ENCODE measurements at places on chromosomes 3 and 15.

DNA sequence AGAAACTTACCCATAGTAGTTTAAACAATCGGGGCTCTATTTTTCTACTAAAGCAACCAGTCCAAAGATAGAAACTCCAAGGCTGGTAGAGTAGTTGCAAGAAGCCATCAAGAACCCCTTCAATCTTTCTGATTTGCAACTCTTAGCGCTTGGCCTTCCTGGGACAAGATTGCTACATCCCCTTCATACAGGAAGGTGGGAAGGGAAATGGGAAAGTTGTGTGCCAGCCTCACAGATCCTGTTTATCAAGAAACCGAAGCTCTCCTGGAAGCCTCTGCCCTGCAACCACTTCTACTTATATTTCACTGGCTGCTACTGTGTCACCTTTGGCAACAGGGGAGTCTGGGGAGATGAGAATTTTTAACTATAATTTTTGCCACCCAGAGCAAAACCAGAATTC is 46.2 kb downstream of the OSBPL10 start:
- H3K36me3 ChIP-seq = no peaks in the 10 kb centered on the region
- DNase-seq = no peak
- H3K27me3 ChIP-seq = no peaks in the 10 kb centered on the region
- no peak overlapping the region for H3K27ac ChIP-seq
- H3K4me3 ChIP-seq = no peak overlapping the region

DNA sequence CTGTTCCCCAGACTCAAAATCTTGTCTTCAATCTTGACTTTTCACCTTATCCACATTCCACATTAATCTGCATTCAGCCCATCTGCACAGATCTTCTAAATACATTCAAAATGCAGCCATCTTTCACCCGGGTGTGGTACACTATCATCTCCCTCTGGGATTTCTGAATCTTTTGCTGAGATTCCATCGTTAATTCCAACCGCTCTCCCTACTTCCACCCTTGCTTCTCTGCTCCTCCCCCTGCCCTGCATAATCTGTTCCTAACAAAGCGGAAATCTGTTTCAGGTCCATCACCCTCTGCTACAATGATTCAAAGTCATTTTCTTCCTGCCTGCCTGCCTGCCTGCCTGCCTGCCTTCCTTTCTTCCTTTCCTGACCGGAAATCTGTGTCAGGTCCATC is 7.9 kb upstream of the GOLGA8B start:
- no peak overlapping the region for H3K27ac ChIP-seq
- H3K36me3 ChIP-seq = no peaks in the 10 kb centered on the region
- no peak overlapping the region for H3K4me3 ChIP-seq
- no peak for DNase-seq

DNA sequence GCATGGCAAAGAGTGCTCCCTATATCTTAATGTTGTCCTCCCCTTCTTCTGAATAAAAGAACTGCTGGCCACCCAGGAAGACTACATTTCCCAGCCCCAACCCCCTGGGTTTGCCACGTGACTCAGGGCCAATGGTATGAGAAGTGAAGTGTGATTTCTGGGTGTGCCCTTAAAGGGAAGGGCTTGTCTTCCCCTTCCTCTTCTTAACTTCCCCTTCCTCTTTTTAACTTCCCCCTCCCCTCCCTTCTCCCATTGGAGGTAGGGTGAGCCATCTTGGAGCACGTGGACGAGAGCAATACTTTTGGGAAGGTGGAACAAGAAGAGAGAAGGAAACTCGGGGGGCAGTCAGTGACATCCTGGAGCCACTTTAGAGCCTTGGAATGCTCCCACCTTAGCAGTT is 6.8 kb upstream of the KBTBD12 start:
- H3K27ac ChIP-seq = no peak overlapping the region
- H3K4me3 ChIP-seq = no peak overlapping the region
- no peak for DNase-seq
- H3K36me3 ChIP-seq = no peaks in the 10 kb centered on the region
- peaks cover 14% of the 10 kb centered on the region for H3K27me3 ChIP-seq

DNA sequence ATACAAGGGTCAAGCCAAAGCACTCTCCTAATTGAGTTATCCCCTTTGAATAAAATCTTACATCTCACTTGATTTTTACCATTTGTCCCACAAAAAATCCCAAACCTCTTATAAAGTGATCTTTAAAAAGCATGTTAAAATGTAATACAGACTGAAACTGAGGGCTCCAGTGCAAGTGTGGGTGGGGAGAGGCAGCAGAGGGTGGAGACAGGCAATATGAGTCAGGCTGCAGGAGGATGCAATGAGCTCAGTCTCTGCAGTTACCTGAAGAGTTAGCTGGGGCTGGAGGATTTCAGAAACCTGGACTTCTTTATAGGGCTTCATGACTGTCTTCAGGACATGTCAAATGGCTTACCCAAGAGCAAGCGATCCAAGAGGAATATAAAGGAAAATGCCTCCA is 14.2 kb upstream of the COLQ start:
- H3K36me3 ChIP-seq = no peaks in the 10 kb centered on the region
- no peaks in the 10 kb centered on the region for H3K4me1 ChIP-seq
- H3K4me3 ChIP-seq = no peak overlapping the region
- no peak overlapping the region for H3K27ac ChIP-seq
- no peaks in the 10 kb centered on the region for H3K27me3 ChIP-seq

DNA sequence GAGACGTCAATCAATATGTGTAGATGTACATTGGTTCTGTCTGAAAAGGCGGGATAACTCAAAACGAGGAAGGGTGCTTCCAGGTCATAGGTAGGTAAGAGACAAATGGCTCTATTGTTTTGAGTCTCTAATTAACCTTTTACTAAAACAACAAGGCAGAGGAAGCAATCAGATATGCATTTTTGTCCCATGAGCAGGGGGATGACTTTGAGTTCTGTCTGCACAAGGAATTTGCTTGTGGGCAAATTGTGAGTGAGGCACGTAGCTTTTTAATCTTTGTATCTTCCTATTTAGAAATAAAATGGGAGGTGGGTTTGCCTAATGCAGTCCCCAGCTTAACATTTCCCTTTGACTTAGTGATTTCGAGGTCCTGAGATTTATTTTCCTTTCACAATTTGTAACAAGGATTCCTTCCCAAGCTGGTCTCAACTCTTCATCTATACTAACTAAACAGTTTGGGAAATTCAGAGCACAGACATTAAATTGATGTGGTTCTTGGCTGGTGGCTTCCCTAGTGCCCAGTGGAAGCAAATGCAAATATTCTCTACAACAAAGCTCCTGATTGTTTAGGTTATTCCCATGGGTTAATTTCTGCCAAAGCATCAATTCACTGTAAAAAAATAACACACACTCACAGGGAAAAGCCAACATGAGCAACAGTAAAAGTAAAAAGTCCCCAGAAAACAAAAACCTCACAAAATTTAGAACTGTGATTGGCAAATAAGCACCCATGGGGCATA is 738.8 kb upstream of the SGO1 start:
- H3K4me1 ChIP-seq = no peaks in the 10 kb centered on the region
- H3K4me3 ChIP-seq = no peak overlapping the region
- no peak overlapping the region for H3K27ac ChIP-seq
- no peak for DNase-seq
- no peaks in the 10 kb centered on the region for H3K36me3 ChIP-seq

GRCh38 chr3:122314228-122314876 is 10.7 kb upstream of the CSTA start:
- H3K27ac ChIP-seq = no peak overlapping the region
- H3K36me3 ChIP-seq = no peaks in the 10 kb centered on the region
- H3K4me1 ChIP-seq = no peaks in the 10 kb centered on the region
- no peak overlapping the region for H3K4me3 ChIP-seq
- no peak for DNase-seq
- peaks cover 78% of the 10 kb centered on the region for H3K27me3 ChIP-seq

- H3K4me3 ChIP-seq = no peak overlapping the region
- H3K27me3 ChIP-seq = no peaks in the 10 kb centered on the region
- H3K4me1 ChIP-seq = no peaks in the 10 kb centered on the region
- no peaks in the 10 kb centered on the region for H3K36me3 ChIP-seq
- DNase-seq = peak; percentile 74
Measured at GRCh38 chr15:63369296-63369695, 12.3 kb downstream of the CA12 start.

GRCh38 chr15:93897377-93897776 is 334.0 kb upstream of the MCTP2 start:
- no peak overlapping the region for H3K27ac ChIP-seq
- no peaks in the 10 kb centered on the region for H3K36me3 ChIP-seq
- no peak for DNase-seq
- H3K4me1 ChIP-seq = no peaks in the 10 kb centered on the region

DNA sequence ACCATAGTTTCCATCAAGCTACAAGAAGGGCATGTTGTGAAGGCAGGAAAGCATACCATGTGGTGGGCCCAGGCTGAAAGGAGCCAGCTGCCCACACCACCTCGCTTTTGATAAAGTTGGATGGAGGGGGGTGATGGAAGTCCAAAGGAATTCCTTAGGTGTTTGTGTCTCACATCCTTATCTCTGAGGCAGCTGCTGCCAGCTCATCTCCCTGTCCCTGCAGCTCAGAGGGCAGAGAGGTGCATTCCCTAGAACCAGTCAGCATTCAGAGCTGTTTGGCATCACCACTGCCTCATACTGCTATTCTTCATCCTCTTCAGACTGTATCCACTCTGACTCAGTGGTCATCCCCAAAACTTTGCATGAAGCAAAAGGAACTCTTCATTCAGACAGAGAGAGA is 141.5 kb upstream of the BFSP2 start:
- H3K4me1 ChIP-seq = peaks cover 5% of the 10 kb centered on the region
- no peak overlapping the region for H3K4me3 ChIP-seq
- H3K36me3 ChIP-seq = no peaks in the 10 kb centered on the region
- no peaks in the 10 kb centered on the region for H3K27me3 ChIP-seq

DNA sequence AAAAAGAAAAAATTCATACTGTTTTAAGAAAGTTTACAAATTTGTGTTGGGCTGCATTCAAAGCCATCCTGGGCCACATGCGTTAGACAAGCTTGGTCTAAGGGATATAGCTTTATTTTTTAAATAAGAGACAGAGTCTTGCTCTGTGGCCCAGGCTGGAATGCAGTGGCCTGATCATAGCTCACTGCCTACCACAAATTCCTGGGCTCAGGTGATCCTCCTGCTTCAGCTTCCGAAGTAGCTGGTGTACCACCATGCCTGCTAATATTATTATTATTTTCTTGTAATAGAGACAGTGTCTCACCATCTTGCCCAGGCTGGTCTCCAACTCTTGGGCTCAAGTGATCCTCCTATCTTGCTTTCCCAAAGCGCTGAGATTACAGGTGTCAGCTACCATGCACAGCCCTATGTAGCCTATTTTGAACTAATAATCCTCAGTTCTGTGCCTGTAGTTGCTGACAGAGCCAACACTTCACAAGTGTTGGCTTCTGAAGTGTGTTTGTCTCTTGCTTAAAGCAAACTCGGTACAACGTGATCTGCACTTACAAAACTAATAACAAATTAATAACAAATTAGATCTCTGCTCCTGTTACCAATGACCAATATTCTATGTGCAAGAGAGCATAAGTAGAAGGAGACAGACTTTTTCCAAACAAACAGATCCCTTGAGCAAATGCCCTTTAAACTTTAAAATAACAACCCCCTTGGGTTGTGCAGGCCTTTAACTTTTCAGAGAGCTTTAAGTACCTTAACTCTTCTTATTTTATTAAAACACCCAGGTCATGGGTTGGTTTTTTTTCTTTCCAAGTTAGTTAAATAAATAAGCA is 135.2 kb downstream of the VGLL4 start:
- peak overlapping the region; percentile 21 for H3K27ac ChIP-seq
- peaks cover 12% of the 10 kb centered on the region for H3K4me1 ChIP-seq
- no peaks in the 10 kb centered on the region for H3K36me3 ChIP-seq
- H3K4me3 ChIP-seq = peak overlapping the region; percentile 64
- no peaks in the 10 kb centered on the region for H3K27me3 ChIP-seq
- DNase-seq = no peak

DNA sequence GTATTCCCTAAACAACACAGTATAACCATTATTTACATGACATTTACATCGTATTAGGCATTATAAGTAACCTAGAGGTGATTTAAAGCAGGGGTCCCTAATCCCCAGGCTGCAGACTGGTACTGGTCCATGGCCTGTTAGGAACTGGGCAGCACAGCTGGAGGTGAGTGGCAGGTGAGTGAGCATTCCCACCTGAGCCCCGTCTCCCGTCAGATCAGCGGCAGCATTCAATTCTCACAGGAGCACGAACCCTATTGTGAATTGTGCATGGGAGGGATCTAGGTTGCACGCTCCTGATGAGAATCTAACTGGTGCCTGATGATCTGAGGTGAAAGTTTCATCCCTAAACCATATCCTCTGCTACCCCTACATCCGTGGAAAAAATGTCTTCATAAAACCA is 138.2 kb downstream of the ATP10A start:
- H3K27me3 ChIP-seq = no peaks in the 10 kb centered on the region
- no peaks in the 10 kb centered on the region for H3K36me3 ChIP-seq
- DNase-seq = peak; percentile 12
- H3K4me1 ChIP-seq = no peaks in the 10 kb centered on the region
- no peak overlapping the region for H3K4me3 ChIP-seq
- no peak overlapping the region for H3K27ac ChIP-seq

- peak; percentile 90 for DNase-seq
- peak within 1 kb of the TSS; percentile 98 for H3K4me3 ChIP-seq
- no peaks in the 10 kb centered on the region for H3K27me3 ChIP-seq
- no peaks in the 10 kb centered on the region for H3K36me3 ChIP-seq
Measured at GRCh38 chr15:67542420-67543347, at the start of gene MAP2K5. Gene MAP2K5 (plus strand): TSS chr15:67542703. CDS start chr15:67543336, 633 bp downstream.

GRCh38 chr15:44656298-44656697 is 7.2 kb downstream of the SPG11 start:
- H3K4me3 ChIP-seq = no peak overlapping the region
- H3K36me3 ChIP-seq = peaks cover 75% of the 10 kb centered on the region
- H3K27ac ChIP-seq = no peak overlapping the region
- H3K4me1 ChIP-seq = no peaks in the 10 kb centered on the region

DNA sequence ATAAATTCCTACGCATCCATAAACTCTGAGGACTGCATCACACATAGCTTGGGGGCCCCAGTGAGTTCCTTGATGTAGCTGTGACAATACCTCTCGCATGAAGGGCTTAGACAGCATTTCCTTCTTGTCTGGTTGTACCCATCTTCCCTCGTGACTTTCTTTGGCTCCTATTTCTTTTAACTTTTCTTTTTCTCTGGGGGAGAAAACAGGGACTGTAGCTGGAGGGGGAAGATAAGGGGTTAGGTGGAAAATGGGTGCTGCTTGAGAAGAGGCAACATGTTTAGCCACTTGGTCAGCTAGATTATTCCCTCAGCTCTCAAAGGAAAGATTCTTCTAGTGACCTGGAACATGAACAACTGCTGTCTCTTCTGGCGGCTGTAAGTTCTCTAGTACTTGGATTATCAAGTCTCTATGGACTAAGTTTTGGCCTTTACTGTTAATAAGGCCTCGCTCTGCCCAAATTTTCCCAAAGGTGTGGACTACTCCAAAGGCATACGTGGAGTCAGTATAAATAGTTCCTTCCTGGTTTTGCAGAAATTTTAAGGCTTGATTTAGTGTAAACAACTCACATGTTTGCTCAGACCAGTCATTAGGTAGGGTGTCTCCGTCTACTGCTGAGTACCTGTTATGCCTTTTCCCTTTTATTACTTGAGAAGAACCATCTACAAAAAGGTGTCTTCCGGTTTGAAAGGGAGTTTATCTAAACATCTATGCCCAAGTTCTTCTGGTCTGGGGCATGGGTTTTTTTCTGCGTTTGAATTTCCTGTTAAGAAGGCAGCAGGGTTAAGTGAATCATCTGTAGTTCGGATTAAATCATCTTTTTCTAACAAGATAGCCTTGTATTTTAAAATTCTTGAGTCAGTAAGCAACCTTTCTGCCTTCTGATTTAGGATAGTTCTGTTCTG is 21.0 kb upstream of the ATG7 start:
- no peak for DNase-seq
- H3K36me3 ChIP-seq = no peaks in the 10 kb centered on the region
- peaks cover 10% of the 10 kb centered on the region for H3K27me3 ChIP-seq
- no peak overlapping the region for H3K27ac ChIP-seq
- no peak overlapping the region for H3K4me3 ChIP-seq

All from endodermal cell (in vitro differentiated cells).